T1000 (cell line): ENCODE measurements at places on chromosomes 5 and 9.

DNA sequence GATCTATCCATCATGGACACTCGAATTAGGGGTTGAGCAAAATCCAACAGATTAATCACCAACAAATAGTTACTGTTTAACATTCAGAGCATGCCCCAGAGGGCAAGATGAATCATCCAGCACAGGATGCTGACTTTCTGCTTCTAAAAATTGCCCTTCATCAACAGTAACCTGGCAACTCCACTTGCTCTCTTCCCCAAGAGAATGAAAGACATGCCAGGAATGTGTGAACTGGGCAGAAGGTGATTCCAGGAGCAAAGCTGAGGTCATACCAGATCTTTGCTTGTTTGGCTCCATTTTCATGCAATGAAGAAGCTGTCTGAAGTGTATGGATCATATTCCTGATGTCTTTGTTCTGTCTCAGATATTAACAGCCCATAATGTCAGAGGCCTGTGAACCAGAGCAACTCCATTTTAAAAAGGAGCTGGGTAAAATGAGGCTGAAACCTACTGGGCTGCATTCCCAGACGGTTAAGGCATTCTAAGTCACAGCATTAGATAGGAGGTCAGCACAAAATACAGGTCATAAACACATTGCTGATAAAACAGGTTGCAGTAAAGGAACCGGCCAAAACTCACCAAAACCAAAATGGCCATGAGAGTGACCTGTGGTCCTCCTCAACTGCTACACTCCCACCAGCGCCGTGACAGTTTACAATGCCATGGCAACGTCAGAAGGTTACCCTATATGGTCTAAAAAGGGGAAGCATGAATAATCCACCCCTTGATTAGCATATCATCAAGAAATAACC is 2.5 kb upstream of the ZNF367 start:
- peak; percentile 80 for DNase-seq

DNA sequence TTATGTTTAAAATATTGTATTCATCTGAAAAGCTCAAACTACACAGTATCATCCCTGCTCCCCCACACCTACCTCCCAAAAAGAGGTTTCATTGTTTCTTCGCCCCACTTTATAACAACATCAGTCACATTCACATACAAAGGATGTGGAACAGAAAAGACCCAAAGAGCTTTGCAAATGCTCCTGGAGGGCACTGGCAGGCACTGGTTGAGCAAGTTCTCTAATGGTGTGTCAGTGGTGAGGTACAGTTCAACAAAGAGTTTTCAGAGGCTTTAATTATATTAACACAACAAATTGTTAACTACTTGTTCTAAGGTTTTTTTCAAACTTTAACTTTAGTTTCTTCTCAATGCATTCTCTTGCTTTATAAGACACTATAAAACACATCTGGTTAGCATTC is 54.1 kb upstream of the ECM2 start:
- no peak for DNase-seq

DNA sequence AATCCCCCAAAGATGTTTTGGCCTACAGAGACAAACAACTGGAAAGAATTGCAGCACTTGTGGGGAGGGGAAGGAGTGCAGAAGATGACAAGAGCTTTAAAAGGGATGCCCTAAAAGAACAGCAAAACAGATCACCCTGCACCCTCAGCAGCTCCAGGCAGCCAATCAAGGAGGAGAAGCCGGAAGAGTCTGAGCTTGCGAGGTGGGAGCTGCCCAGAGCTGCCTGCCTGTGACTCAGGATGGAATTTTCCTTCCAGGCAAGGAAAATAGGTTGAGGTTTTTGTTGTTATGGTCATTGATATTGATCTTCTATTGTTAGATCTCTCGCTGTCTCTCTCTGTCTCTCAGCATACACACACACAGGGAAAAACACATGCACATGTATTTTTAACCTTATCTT is 70.3 kb upstream of the MAP1B start:
- no peak for DNase-seq

DNA sequence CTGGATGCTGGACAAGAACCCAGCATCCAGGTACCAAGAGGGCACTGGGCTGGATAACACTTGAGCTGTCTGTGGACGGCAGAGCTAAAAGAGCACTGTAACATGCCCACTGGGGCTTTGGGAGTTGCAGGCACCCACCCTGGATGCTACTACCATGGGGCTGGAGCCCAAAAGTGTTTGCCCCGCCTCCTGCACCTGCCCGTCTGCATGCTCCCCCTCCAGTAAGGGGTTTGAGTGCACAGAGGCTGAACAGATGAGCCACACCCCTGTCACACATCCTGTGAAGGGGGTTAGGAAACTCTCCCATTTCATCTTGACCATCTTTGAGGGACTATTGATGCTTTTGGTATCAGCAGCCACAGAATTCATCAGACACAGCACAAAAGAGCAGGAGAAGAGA is 69.0 kb downstream of the LIX1 start:
- DNase-seq: no peak

DNA sequence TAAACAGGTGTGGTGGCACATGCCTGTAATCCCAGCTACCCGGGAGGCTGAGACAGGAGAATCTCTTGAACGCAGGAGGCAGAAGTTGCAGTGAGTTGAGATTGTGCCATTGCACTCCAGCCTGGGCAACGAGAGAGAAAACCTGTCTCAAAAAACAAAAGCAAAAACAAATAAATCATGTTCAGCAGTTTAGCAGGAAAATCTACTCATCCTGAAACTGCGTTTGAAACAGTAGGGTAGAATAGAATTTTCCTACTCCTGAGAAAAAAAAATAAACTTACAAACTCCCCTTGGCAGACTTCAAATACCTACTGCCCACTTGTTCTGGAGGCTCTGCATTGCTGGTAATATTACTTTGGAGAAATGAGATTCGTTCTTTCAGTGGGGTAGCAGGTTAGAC is 367.7 kb downstream of the GADD45G start:
- DNase-seq: no peak
